NCI-H1417 treated with DMSO at 0.1 percent for 48 hours (cell line): ENCODE measurements at places on chromosomes 4 and X.
A peak's percentile ranks its signal among the peaks of the same experiment; 100 is the strongest.

DNA sequence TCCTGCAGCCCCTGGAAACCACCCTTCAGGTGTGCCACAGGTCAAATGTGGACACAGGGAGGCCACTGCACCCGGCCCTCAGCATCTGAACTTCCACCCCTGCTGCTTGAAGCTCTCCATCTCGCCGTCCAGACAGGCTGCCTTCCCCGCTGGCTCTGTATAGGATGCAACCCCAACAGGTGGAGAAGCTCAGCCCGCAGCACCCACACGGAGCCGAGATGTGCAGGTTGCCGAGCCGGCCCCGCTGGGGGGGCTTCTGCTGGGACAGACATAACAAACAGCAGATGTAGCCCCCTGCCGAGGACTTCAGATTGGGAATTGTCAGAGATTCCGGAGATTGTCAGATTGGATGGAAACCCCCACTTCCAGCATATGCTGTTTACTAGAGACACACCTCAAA, 20.5 kb downstream of the TMEM187 start:
- DNase-seq, result no peak

GRCh38 chr4:110003401-110004187, 90.9 kb downstream of the EGF start:
- DNase-seq, result no peak

DNA sequence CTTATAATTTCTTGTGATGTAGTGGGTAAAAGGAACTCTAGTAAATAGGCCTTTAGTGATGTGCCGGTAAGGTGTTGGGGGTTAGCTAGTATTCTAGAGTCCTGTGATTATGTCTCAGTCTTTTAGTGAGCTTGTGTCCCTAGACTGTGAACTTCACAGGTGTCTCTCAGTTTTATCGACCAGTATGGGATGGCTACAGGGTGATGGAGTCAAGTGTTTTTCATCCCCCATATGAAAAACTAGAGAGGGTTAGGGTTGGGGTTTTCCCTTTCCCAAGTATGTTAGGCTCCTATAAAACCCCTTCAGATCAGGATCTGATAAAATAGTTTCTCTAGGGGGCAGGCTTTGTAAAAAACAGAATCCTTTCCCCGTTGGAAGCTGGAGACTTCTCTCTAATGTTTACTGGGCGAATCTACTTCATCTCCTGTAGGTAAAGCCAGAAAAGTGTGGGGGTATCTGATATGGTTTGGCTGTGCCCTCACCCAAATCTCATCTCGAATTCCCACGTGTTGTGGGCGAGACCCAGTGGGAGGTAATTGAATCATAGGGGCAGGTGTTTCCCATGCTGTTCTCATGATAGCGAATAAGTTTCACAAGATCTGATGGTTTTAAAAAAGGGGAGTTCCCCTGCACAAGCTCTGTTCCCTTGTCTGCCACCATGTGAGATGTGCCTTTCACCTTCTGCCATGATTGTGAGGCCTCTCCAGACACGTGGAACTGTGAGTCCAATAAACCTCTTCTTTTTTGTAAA, 120.8 kb downstream of the DTHD1 start:
- no peak for DNase-seq

DNA sequence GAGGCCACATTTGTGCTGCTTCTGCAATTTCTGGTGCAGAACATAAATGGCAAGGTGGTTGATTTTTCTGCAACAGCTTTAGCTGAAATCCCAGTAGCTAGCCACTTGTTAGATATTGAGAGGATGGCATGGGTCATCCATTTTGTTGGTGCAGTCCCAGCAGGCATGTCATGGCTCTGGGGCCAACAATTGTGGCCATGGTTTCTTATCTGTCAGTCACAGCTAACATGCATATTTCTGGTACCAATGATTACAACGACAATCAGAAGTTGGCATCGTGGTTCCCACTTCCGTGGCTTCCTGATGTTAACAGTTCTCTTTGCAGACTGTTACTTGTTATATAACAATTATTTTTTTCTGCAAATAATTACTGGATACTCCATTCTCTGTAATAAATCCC, 42.8 kb upstream of the PRKG2 start:
- DNase-seq, result no peak

- DNase-seq, result no peak
These were observed 21.7 kb upstream of the CSN1S1 start for GRCh38 chr4:69909195-69909594.

- no peak for DNase-seq
These were observed 1.4 kb downstream of the COX7B start for GRCh38 chrX:77900688-77901087.

DNA sequence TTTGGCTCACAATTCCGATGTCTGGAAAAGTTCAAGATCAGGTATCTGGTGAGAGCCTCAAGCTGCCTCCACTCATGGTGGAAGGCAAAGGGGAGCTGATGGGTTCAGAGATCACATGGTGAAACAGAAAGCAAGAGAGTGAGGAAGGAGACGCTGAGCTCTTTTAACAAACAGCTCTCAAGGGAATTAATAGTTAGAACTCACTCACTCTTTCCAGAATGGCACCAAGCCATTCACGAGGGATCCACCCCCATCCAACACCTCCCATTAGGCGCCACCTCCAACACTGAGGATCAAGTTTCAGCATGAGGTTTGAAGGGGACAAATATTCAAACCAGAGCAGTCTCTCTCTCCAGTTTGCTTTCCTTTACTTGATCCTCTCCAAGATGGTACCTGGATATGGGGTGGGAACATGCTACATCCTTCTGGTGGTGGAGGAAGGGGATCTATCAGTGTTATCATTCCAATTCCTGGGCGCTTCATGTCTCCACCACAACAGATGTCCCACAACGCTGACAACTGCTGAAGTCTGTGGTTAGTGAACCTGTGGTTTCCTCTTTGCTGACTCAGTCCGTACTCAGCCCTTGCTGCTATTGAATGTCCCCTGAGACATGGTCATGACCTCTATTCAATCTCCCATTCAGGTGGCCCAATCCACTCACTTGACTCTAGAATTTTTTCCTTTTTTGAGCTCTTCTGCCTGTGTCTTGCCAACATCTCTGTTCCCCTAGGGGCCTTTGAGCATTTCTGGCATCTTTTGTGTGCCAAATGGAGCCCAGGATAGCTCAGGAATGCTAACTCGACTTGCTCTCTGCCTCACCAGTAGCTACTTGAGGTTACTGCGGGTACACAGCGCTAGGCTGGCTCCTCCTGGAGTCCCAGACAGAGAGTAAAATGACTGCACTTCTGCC, 395.2 kb downstream of the MID1IP1 start:
- DNase-seq, result no peak

- DNase-seq, result no peak
These were observed 332.8 kb upstream of the PUDP start for GRCh38 chrX:7480721-7481120.

DNA sequence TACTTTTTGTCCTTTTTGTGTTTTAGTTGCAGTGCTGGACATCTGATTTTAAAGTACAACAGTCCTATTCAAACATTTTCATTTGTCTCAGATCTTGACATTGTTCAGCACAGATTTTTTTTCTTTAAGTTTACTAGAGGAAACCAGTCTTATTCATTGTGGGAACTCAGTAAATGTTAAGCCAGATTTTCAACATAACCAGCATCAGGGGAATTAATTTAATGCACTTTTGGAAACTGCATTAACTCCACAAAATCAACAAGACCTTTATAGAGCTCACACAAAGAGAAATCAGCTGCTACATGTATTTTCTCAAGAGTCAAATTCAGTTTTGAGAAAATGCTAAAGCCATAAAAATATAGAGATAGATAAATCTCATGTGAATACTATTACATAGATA, 9.9 kb downstream of the CPE start:
- DNase-seq, result no peak

GRCh38 chr4:112029771-112030171, 115.5 kb upstream of the FAM241A start:
- DNase-seq, result no peak

- peak; percentile 29 for DNase-seq
These were observed 30.7 kb upstream of the SMARCA5 start for GRCh38 chr4:143482840-143483239.

- DNase-seq, result no peak
These were observed 29.5 kb upstream of the PSAPL1 start for GRCh38 chr4:7464259-7464655.

- DNase-seq, result no peak
These were observed 735.3 kb downstream of the PCDH18 start for GRCh38 chr4:136796953-136797352.

GRCh38 chrX:13151828-13152517, 107.6 kb upstream of the FAM9C start:
- DNase-seq, result no peak

DNA sequence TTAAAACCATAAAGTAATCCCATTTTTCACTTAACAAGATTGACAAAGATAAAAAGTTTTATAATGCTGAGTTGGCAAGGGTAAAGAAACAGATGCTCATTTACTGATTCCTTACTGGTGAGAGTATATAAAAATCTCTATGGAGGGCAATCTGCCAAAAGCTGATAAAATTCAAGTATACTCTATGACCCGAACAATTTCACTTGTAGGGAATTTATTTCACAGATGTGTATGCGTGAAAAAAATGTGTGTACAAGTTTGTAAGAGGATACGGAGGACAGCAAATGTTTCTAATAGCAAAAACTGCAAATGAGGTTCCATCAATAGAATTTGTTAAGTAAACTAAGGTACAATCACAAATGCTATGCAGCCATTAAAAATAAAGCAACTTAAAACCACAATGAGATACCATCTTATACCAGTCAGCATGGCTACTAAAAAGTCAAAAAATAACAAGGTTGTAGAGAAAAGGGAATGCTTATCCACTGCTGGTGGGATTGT, 23.4 kb downstream of the DHX15 start:
- no peak for DNase-seq

DNA sequence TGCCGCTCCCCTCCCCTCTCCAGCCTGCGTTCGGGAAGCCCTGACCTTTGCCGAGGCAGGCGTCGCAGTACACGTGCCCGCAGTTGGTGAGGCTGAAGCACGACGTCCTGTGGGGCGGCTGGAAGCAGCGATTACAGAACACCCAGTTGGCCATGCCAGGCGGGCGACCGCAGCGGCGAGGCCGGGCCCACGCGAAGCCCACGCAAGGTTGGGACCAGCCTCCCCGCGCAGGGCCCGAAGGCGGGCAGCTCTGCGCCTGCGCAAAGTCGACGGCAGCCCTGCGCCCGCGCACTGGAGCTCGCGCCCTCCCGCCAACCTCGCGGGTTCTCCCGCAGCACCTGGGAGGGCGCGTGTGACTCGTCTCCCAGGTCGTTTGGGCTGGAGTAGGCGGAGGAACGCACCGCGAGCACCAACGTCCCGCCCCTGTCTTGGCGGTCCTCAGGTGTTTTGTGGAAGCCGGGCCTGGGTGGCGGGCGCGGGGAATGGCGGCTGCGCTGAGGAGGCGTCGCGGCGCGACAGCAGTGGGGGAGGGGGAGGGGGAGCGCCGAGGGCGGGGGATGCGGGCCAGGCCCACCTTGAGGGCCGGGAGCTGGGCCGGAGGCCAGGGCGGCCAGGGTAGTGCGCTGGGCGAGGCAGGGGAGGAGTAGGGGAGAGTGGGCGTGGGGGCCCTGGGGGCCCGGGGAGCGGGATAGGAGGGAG, at the start of gene RNF212:
Gene RNF212, minus strand, starts transcription at position 254 of the 699 bp plus-strand sequence. Its CDS starts 100 bp downstream, at position 154.
- DNase-seq, result peak; percentile 11

GRCh38 chrX:125998432-125998831, 167.7 kb downstream of the DCAF12L2 start:
- DNase-seq, result no peak

GRCh38 chrX:9312922-9313867, 151.7 kb upstream of the TBL1X start:
- DNase-seq, result no peak

- DNase-seq, result no peak
These were observed 756 bp downstream of the PABPC5 start for GRCh38 chrX:91435395-91435794.

DNA sequence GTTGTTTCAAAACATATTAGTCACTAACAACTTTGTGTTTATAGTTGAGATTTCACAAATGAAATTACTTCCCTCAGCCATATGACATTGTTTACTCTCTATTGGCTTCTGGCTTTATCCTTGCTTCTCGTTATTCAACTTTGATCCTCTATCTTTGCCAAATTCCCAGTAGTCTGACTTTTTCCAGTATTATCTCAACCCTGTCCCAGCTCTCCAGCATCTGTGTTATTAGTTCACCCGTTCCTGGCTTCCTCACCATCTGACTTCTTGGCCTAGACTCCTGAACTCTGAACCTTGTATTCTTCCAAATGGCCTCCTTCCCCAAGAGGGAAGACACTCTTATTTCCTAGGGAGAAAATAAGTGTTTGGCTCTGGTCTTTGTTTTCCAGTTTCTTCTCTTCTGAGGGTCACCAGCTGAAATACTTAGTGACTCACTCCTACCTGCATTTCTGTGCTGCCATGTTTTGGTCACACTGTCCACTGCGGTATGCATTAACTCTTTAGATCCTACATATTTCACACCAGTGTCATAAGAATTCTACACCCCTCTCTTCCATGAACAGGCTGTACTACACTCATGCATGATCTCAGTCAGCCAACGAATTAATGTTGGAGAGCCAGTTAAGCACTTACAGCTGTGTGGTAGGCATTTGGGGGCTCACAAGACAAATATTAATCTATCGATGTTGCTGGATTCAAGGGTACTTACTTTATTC, 17.0 kb upstream of the ARHGAP24 start:
- no peak for DNase-seq

- peak; percentile 18 for DNase-seq
These were observed 53.9 kb upstream of the ZNF157 start for GRCh38 chrX:47316276-47317025.

- no peak for DNase-seq
These were observed 10.2 kb upstream of the CLDN24 start for GRCh38 chr4:183332447-183332846.
